D341Med (cell line): ENCODE measurements at places on chromosomes 12 and 14.
A peak's percentile ranks its signal among the peaks of the same experiment; 100 is the strongest.

- no peak for DNase-seq
These were observed 333.3 kb downstream of the SLC16A7 start for GRCh38 chr12:59929110-59929509.

DNA sequence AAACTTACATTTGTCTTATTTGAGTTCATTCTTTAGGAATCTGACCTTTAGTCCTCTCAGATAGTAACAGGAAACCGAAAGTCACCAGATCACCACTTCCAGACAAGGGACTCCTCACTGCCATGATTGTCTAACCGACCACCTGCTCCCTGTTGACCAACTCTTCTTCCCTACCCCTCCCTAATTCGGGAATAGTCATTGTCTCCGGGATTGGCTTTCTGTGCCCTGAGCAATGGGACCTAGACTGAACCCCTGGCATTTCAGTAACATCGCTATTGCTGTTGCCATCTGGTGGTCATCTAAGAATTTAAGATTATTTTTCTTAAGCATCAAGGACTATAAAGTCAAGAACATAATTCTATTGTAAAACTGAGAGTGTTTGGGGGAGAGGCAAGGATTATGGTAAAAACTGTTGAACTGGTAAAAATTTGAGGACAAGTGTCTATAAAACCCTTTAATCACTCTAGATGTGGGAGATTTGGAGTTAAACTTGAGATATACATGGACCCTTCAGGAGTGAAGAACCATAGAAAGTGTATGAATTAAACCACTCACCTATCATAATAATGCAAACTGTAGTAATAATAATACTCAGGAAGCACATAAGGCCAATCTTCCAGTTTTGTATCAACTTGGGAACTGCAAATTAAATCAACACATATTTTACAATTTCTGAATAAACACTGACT is 6.3 kb downstream of the CLEC2A start:
- peak; percentile 45 for DNase-seq

DNA sequence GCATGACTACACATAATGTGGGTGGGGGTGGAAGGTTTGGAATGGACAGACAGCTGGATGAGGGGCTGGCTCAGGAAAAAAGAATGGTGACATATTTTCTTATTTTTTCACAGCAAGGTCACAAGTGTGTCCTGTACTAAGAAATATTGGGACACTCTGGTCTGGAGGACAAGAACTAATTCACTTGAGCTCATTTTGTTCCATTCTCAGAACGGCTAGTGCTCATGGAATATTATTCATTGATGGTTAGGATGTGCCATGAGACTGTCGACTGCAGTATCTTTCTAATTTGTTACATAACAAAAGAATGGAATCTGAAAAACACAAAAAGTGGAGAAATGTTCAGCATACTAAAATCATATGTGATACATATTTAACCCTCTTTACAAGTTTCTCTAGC is 149.5 kb downstream of the BMP4 start:
- DNase-seq = no peak

DNA sequence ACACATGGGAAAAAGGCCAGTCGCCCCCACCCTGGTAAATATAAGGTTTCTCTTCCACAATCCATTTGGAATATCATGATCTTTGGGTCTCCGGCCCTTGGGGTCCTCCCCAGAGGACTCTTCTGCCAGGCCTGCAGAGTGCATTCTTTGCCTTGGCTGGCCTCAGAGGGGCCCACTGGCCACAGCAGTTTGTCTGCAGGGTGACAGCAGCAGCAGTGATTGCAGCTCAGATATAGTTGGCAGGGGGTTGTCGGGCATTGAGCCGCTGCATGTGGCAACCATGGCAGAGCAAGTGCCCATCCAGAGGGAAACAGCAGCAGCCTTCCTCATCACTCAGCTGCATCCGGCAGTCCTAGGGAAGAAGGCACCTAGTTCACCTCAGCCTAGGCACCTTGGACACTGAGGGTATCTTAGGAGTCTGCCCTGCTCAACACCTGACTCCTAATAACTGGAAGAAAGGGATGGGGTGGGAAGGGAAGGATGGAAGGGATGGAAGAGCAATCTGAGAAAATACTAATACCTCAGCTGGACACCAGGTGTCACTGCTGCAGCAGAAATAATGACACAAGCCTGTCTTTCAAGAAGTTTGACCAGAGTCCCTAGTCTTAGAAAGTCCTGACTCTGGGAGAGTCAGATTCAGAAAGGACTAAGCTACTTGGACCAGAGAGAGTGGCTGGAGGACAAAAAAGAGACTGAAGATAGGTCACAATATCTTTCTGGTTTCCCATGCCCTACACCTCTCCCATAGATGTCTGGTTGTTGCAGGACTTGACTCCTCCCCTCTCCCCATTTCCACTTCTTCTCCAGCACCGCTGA is 8.9 kb downstream of the AJUBA start:
- DNase-seq = peak; percentile 63

DNA sequence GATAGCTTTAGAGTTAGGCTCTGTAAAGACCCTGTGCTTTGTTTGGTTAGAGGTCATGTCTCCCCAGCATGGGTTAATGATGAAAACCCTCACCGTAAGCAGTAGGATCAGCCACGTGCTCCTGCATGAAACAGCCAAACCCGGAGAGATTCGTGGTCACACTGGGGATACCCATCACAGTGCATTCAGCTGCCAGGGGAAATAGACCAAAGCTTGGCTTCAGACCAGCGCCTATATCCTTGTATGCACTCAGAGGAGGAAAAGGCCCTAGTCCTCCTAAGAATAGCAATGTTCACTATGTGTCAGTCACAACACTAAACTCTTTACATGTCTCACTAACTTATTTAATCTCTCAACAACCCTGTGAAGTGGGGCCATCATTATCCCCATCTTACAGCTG is 16.3 kb downstream of the SPX start:
- no peak for DNase-seq

DNA sequence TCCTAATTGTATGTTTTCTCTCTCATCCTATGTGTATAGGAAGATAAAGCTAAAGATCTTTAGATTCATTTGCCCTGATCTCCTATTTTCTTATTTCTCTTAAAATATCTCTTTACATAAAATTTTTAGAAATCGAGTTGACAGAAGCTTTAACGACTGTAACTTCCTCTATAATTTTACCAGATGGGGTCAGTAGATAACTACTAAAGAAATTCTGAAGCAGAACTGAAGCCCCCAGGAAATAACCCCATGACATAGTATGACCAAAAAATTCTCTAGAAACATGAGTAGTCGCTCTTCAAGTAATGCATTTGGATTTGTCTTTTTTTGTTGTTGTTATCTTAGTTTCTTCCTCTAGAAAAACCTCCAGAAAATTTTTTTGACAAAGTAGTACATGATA is 288.0 kb downstream of the ERC1 start:
- no peak for DNase-seq

GRCh38 chr12:89345830-89346740 is 6.2 kb downstream of the DUSP6 start:
- DNase-seq = no peak

- no peak for DNase-seq
These were observed 764.7 kb downstream of the BCL11B start for GRCh38 chr14:98507264-98507663.

- DNase-seq = peak; percentile 62
These were observed 24.0 kb upstream of the LGR5 start for GRCh38 chr12:71415336-71416231.

DNA sequence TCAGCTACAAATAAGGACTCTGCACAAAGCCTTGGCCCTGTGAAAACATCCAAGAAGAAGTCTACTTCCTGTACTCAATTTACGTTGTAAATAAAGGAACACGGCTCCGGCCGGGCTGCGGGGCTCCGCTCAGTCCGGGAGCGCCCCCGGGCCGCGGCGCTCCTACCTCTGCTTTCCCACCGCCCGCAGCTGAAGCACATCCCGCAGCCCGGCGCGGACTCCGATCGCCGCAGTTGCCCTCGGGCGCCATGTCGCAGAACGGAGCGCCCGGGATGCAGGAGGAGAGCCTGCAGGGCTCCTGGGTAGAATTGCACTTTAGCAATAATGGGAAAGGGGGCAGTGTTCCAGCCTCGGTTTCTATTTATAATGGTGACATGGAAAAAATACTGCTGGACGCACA is 502.3 kb upstream of the FOXG1 start:
- no peak for DNase-seq

DNA sequence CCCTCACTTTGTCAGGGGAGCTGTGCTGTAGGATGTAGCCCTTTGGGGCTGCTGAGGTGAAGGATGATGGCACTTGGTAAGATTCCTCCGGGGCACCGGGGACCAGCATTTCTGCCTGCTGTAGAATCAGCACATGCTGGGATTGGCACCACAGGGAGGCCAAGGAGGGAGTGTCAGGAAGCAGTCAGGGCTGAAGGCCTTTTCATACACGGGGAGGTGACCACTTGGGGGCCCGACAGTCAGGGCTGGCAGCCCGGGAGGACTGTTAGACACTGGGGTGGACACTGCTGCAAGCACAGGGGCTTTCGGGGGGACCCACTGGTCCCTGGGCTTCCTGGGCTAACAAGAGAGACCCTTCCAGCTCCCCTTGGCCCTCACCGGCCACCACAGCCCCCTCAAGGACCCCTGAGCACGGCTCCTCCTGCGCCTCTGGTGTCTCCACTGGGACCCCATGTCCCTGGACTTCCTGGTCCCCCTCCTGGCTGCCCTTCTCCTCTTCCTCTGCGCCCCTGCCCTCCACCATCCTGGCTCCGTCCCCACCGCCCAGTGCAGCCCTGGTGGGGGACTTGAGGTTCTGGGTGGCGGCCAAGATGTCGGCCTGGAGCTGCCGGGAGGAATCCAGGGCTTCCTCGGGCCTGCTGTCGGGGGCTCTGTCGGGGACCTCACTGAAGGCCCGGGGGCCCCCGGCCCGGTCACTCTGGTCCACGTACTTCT is 6.5 kb downstream of the TMEM119 start:
- no peak for DNase-seq

DNA sequence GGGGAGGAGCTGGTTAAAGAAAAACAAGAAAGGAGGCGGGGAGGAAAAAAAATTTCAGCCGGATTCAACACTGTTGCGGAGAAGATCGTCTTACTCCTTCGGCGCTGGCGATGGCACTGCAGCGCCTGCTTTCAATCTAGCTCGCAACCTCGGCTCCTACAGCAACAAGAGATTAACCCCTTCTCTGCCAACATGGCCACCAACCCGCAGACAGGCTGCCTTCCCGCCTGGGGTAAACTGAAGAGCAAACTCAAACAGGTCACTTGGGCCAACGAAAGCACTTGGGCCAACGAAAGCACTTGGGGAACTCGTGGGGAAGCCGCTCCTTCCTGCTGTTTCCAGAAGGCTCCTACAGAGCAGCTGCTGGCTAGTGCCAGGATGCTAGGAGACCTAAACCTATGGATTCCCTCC is 73.7 kb downstream of the CIT start:
- DNase-seq = no peak

DNA sequence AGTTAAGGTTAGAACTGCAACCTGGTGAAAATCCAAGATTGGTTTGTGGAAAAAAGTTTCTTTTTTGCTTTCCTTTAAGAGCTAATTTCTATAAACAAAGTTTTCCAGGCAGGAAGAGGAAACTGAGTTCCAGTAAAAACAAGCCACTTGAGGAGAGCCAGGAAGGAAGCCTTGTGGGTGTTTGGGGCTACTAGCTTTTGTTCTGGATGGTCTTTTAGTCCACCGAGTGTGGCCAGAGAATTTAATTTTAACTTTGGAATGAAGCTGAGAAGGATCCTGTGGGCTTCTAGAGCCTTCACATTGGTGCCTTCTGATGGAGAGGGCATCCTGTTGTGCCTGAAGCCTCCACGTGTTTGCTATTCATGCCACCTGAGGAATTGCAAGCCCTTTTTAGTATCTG is 327.9 kb downstream of the C12orf75 start:
- no peak for DNase-seq

DNA sequence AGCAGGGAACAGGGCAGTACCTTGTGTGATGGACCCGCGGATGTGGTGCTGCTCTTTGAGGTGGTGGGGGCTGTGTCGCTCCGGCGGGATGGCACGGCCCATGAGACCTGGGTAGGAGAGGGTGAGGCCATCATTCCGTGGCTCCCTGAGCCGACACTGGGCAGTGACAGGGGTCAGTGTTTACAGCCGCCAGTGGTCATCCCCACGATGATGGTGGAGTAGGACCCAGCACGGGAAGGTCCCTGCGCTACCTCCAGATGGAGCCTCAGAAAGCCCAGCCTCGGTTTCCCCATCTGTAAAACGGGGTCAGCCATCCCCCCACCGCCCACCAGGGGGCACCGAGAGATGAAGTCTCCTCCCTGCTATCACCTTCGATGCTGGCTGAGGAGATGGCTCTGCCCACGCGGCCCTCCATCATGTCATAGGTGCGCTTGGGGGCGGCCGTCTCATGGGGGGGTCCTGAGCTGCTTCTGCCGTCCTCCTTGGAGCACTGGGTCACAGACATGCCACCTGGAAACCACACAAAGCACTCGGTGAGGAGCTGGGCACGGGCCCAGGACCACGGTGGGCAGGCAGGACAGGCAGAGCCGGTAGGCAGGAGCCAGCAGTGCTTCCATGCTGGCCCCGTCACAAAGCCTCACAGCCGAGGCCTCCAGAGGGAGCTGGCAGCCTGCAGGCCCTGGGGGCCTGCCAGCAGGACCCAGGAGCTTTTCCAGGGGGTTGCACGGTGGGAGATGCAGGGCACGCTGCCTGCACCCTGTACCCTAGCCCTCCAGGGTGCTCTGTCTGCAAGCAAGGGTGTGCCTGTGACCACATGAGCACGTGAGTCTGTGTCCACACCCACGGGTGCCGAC is 53.1 kb downstream of the RFLNA start:
- peak; percentile 67 for DNase-seq

GRCh38 chr12:48980953-48981756 is 3.0 kb downstream of the WNT1 start:
- DNase-seq = peak; percentile 60

GRCh38 chr12:70353780-70354660 is 12.1 kb upstream of the KCNMB4 start:
- DNase-seq = no peak
